DND-41 (cell line): ENCODE measurements at places on chromosomes 2 and 18.

DNA sequence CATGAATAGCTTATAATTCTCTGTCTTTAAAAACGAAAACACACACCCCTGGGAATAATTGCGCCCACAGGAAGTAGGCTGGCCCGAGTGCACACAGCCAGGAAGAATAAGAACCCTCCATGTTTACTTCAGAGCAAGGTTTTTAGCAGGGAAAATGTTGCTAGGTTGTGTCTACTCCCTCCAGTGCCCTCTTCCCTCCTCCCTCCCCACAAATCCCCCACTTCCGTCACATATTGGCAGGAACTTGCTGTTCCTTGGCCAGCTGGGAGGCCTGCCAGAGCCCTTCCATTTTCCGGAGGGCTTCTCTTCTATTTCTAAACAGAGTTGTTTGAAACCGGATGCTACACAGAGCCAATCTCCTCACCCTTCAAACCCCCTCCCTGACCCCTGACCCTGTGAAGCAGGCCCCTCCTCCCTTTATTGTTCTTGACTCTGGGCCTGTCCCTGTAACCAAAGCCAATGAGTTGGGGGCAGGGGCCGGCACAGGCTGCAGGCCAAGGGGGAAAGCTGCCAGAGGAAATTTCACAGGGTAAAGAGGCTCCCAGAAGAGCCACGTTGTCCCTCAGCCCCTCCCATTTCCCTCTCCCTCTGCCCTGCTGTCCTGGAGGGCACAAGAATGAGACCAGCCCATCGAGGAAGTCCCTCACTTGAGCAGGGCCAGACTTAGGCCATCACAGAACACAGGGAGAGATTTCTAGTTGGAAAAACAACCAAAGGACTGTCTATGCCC, 49.8 kb upstream of the LGALSL start:
- no peak overlapping the region for H3K4me3 ChIP-seq
- no peak overlapping the region for H3K27ac ChIP-seq
- no peaks in the 10 kb centered on the region for H3K4me1 ChIP-seq
- peaks cover 30% of the 10 kb centered on the region for H3K27me3 ChIP-seq
- no peak for DNase-seq

- H3K4me1 ChIP-seq: peaks cover 15% of the 10 kb centered on the region
- no peaks in the 10 kb centered on the region for H3K27me3 ChIP-seq
- H3K36me3 ChIP-seq: no peaks in the 10 kb centered on the region
- no peak overlapping the region for H3K27ac ChIP-seq
- peak; percentile 47 for DNase-seq
Measured at GRCh38 chr2:144382849-144383248, 137.1 kb downstream of the ZEB2 start.

- no peak for DNase-seq
- peaks cover 27% of the 10 kb centered on the region for H3K36me3 ChIP-seq
- H3K27ac ChIP-seq: no peak overlapping the region
- peaks cover 17% of the 10 kb centered on the region for H3K4me1 ChIP-seq
- H3K27me3 ChIP-seq: no peaks in the 10 kb centered on the region
Measured at GRCh38 chr2:25790074-25790790, 88.1 kb downstream of the ASXL2 start.

- peaks cover 7% of the 10 kb centered on the region for H3K36me3 ChIP-seq
- H3K4me1 ChIP-seq: no peaks in the 10 kb centered on the region
Measured at GRCh38 chr2:232204457-232204931, 174.1 kb upstream of the ALPP start.

- no peaks in the 10 kb centered on the region for H3K4me1 ChIP-seq
- H3K4me3 ChIP-seq: no peak overlapping the region
- H3K36me3 ChIP-seq: no peaks in the 10 kb centered on the region
- no peak for DNase-seq
- peaks cover 17% of the 10 kb centered on the region for H3K27me3 ChIP-seq
Measured at GRCh38 chr2:217932803-217933616, 69.8 kb downstream of the TNS1 start.

- H3K4me1 ChIP-seq: peaks cover 27% of the 10 kb centered on the region
- H3K36me3 ChIP-seq: no peaks in the 10 kb centered on the region
- no peak for DNase-seq
- no peaks in the 10 kb centered on the region for H3K27me3 ChIP-seq
Measured at GRCh38 chr2:95667480-95667879, 75.7 kb downstream of the TRIM43 start.

- no peak overlapping the region for H3K4me3 ChIP-seq
- H3K27me3 ChIP-seq: no peaks in the 10 kb centered on the region
- DNase-seq: peak; percentile 33
- H3K4me1 ChIP-seq: peaks cover 35% of the 10 kb centered on the region
Measured at GRCh38 chr2:105754011-105754410, 9.3 kb downstream of the NCK2 start.

DNA sequence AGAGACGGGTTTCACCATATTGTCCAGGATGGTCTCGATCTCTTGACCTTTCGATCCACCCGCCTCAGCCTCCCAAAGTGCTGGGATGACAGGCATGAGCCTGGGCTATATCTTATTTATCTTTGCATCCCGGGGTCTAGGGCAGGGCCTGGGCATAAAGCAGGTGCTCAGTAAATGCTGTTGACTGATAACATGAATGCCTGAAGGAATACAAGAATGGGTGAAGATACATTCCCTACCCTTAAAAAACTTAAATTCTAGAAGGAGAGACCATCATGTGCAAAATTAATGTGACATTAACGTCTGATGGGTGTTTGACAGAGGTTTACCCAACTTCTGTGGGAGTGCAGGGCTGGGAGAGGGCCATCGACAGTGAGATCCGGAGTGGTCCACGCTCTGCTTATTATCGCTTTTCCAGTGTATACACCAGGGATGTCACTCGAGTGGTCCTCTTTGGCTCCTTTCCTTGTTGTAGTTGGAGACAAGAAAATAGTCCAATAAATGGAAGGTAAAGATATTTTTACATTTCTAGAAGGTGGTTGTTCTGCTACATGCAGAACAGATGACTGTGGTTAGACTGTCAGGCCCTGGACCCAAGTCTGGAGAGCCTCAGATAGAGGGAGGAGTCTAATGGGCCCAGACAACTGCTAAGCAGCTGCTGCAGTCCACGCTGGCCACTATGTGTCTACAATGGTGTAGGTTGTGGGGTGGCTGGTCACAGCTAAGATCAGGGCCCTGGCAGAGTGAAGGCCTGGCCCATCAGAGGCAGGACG, 131.7 kb downstream of the MYCN start:
- no peaks in the 10 kb centered on the region for H3K36me3 ChIP-seq
- H3K4me1 ChIP-seq: no peaks in the 10 kb centered on the region
- H3K4me3 ChIP-seq: no peak overlapping the region
- DNase-seq: no peak

DNA sequence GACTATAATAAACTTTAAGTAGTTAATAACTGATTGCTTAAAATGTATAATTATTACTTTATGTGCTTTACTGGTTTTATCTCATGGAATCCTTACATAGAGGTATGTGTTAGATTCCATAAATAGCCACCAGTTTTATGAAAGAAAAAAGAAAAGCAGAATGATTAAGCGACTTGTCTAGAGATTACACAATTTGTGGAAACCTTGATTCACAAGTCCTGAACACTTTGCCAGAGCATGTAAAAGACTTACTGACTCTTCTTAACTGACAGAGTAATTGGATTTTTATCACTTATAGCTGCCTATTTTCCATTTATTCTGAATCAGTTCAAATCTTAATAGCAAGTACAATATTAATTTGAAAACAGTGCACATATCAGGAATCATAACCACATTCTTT, 448.7 kb upstream of the NETO1 start:
- H3K4me1 ChIP-seq: no peaks in the 10 kb centered on the region
- no peaks in the 10 kb centered on the region for H3K36me3 ChIP-seq
- no peaks in the 10 kb centered on the region for H3K27me3 ChIP-seq
- H3K4me3 ChIP-seq: no peak overlapping the region

DNA sequence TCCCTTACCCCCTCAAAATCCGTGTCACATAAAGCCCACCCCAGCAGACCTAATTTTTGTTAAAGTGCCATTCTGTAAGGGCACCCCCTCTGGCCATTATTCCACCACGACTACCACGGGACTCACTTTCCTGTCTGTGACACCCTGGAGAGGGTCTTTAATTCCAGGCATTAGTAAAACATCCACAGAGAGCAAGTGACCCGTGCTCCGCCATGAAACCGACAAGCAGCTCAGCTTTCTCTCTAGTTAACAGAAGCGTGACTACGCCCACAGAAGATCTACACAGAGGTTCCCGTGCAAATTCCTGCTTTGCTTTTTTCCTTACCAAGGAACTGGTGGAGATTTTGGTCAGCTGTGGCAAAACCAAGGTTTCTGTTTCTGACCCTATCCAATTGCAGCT, 4.4 kb downstream of the SIGLEC15 start:
- DNase-seq: no peak
- H3K36me3 ChIP-seq: no peaks in the 10 kb centered on the region
- H3K27me3 ChIP-seq: no peaks in the 10 kb centered on the region
- no peak overlapping the region for H3K27ac ChIP-seq

DNA sequence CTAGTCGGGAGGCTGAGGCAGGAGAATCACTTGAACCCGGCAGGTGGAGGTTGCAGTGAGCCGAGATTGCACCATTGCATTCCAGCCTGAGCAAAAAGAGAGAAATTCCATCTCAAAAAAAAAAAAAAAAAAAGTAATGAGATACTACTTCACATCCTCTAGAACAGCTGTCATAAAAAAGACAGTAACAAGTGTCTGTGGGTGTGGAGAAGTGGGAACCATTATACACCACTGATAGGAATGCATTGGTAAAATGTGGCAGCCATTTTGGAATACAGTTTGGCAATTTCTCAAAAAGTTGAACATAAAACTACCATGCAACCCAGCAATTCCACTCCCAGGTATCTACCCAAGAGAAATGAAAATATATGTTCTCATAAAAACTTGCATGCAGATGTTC, 166.6 kb downstream of the GREB1L start:
- H3K27ac ChIP-seq: no peak overlapping the region
- no peak overlapping the region for H3K4me3 ChIP-seq
- DNase-seq: no peak
- H3K36me3 ChIP-seq: no peaks in the 10 kb centered on the region
- H3K4me1 ChIP-seq: no peaks in the 10 kb centered on the region

GRCh38 chr2:180124273-180125139, 117.4 kb upstream of the CWC22 start:
- H3K36me3 ChIP-seq: no peaks in the 10 kb centered on the region
- no peak for DNase-seq
- H3K27ac ChIP-seq: no peak overlapping the region
- peaks cover 5% of the 10 kb centered on the region for H3K27me3 ChIP-seq
- no peak overlapping the region for H3K4me3 ChIP-seq

- peaks cover 3% of the 10 kb centered on the region for H3K27me3 ChIP-seq
- H3K4me1 ChIP-seq: no peaks in the 10 kb centered on the region
- DNase-seq: no peak
- no peaks in the 10 kb centered on the region for H3K36me3 ChIP-seq
- no peak overlapping the region for H3K27ac ChIP-seq
Measured at GRCh38 chr2:48694149-48694548, 61.4 kb downstream of the LHCGR start.

DNA sequence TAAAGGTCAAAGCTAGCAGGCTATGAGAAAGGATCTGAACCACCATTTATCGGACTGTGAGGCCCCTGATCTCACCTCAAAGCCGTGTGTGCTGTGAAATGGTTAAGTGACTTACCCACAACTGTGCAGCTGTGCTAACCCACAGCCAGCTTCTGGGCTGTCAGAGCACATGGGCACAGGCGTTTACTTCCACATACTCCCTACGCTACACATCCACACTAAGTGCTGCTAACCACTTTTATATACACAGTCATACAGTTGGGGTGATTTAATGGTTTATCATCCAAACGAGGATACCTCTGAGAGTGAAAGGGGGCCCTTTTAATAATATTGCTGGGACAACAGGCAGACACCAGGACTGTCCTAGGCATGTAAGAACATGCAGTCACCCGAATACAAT, 37.3 kb downstream of the CYRIA start:
- no peak overlapping the region for H3K27ac ChIP-seq
- H3K4me3 ChIP-seq: no peak overlapping the region
- DNase-seq: peak; percentile 74
- H3K36me3 ChIP-seq: no peaks in the 10 kb centered on the region
- no peaks in the 10 kb centered on the region for H3K27me3 ChIP-seq
- peaks cover 30% of the 10 kb centered on the region for H3K4me1 ChIP-seq

- H3K4me1 ChIP-seq: no peaks in the 10 kb centered on the region
- no peak for DNase-seq
- no peak overlapping the region for H3K4me3 ChIP-seq
- H3K27me3 ChIP-seq: no peaks in the 10 kb centered on the region
- H3K27ac ChIP-seq: no peak overlapping the region
Measured at GRCh38 chr2:225400546-225401400, 1.3 kb downstream of the NYAP2 start.

- H3K4me1 ChIP-seq: peaks cover 3% of the 10 kb centered on the region
- H3K27ac ChIP-seq: no peak within 1 kb of the TSS
- peaks cover 17% of the 10 kb centered on the region for H3K27me3 ChIP-seq
- DNase-seq: peak; percentile 6
Measured at GRCh38 chr2:166127217-166128155, at the start of gene SCN1A. SCN1A (minus strand) TSS chr2:166128020; CDS start chr2:166073621, 54,399 bp downstream.

GRCh38 chr2:203077451-203077850, 62.8 kb downstream of the NBEAL1 start:
- no peaks in the 10 kb centered on the region for H3K27me3 ChIP-seq
- H3K4me1 ChIP-seq: no peaks in the 10 kb centered on the region
- DNase-seq: no peak
- H3K27ac ChIP-seq: no peak overlapping the region

DNA sequence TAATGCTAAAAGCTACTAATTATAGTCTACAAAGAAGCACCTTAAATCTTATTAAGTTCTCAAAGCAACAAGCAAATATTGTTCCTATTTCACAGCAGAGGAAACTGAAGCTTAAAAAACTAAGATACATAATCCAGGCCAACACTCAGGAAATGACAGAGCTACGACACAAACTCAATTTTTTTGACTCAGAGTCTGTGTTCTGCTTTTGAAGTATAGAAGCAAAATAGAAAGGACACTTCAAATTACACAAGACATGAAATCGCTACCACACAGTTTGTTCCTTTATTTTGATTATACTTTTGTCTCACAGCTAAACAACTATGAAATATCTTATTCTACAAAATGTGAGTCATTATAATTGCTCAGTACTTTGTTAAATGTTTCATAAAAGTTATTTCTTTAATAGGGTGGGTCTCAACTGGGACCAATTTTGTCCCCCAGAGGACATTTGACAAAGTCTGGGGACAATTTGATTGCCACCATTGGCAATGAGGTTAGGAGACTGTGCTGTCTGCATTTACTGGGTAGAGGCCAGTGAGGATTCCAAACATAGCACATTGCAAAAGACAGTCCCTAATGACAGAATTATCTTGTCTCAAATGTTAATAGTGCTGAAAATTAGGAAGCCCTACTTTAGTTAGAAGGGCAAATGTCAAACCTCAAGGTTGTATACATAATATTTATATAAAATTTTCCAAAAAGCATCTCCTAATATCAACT, 101.5 kb upstream of the GRB14 start:
- no peaks in the 10 kb centered on the region for H3K4me1 ChIP-seq
- no peak for DNase-seq
- H3K4me3 ChIP-seq: no peak overlapping the region
- no peaks in the 10 kb centered on the region for H3K27me3 ChIP-seq
- H3K27ac ChIP-seq: no peak overlapping the region

- DNase-seq: no peak
- H3K36me3 ChIP-seq: peaks cover 50% of the 10 kb centered on the region
- no peak overlapping the region for H3K4me3 ChIP-seq
- H3K27me3 ChIP-seq: no peaks in the 10 kb centered on the region
- H3K27ac ChIP-seq: no peak overlapping the region; the same call in 1 of the 2 replicates
Measured at GRCh38 chr2:6982934-6983589, 65.8 kb downstream of the RNF144A start.

- no peak overlapping the region for H3K27ac ChIP-seq
- no peaks in the 10 kb centered on the region for H3K4me1 ChIP-seq
- H3K36me3 ChIP-seq: no peaks in the 10 kb centered on the region
- no peak overlapping the region for H3K4me3 ChIP-seq
Measured at GRCh38 chr18:11521853-11522252, 87.5 kb upstream of the SLC35G4 start.
